Cerebellar cortex (tissue), 1 donor: ENCODE measurements at places on chromosomes 2 and 18.

DNA sequence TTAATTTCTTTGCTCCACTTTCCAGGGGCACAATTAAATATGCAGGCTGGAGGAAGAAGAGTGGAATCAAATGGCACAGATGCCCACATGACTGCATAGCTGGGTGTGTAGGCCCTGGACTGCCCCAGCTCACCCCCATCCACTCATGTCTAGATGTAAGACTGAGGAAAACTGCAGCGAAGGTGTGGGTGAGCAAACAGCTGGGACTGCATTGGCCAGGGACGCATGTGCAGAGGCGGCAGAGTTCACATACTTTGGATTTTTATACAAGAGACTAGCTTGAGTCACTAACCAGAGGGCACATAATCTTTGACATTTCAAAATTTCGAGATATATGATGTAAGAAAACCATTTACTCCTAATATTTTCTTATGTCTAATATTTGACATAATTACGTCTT, 60.1 kb downstream of the SPIRE1 start:
- no peak for DNase-seq

- no peak for DNase-seq
Measured at GRCh38 chr2:219619235-219619634, 8.2 kb upstream of the SLC4A3 start.

GRCh38 chr2:226515344-226516055, 284.1 kb downstream of the IRS1 start:
- no peak for DNase-seq

DNA sequence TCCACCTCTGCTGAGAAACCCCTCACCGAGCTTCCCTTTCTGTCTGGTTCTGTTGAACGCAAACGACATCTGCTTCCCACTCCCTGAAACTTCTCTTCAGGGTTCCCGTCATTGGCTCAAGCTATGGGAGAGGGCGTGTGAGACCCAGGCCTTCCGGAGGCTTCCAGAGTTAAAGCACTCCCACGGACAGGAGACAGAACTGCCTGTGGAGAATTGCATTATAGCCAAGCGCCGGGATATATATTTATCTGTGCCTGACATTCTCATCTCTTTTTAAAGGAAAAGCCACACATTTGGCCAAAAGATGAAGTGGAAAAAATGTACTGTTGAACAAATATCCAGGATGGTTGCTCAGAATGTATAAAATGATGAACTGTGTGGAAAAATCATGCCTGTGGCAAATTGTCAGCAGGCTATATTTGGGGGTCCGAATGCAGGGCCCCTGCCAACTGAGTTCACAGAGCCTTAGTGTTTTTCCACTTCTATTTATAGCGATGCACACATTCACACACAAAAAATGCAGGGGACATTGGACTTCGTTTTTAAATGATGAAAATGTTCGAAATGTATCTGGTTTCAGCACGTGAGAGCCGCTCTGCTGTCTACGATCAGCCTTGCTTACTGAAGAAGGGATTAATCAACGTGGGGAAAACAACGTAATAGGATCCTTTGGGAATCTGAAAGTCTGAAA, 59.5 kb downstream of the E2F6 start:
- peak; percentile 29 for DNase-seq

DNA sequence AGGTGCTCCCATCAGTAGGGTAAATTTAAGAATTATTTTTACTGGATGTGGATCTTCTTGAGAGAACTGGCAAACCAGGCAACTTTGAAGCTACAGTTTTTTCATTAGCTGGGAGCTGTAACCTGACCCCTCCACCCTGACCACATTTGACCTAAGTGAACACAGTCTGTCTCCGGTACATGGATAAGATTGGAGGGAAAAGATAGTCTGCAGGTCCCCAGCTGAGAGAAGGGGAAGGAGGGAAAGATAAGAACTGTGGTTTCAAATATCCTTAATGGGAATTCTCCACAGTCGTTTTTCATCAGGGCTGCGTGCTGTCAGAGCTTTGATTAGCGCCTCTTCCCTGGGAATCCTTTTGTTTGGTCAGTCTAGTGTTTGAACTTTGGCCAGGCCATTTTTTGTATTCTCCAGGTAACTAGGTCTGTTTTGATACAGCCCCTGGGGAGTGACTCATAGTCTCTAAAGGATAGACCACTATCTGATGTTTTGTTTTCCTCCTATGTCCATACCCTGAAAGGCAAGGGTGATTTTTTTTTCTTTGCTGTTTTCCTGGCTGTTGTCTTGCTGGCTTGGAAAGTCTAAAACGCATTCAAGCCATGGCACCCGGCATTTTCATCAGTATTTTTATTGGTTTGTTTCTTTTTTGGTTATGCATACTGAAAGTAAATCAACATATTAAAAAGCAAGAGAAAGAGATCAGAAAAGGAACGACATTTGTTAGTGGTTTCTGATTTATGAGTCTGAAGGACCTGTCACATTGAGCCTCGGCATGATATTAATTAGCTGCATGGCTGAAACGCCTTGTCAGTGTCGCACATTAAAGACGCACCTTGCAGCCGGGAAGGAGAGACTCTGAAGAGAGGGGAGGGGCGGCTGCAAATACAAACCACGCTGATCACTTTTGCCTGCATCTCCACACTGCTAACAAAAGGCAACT, 183.4 kb upstream of the FN1 start:
- no peak for DNase-seq

DNA sequence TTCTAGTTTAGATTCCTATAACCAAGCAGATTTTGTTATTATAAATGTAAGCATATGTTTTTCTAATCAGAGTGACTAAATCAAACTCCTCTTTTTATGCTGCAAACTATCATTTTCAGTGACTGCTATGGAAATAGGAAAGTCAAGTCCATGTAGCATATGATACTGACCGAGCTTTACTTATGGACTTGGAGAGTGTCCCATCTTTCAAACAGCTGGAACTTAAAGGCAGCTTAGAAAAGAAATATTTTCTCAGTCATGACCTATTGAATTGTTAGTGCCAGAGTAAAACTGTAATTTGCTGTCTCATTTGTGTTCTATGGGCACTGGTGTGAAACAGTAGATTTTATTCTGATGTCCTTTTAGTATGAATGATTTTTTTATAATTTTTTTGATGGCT, 76.7 kb downstream of the PHLPP1 start:
- DNase-seq, result no peak

DNA sequence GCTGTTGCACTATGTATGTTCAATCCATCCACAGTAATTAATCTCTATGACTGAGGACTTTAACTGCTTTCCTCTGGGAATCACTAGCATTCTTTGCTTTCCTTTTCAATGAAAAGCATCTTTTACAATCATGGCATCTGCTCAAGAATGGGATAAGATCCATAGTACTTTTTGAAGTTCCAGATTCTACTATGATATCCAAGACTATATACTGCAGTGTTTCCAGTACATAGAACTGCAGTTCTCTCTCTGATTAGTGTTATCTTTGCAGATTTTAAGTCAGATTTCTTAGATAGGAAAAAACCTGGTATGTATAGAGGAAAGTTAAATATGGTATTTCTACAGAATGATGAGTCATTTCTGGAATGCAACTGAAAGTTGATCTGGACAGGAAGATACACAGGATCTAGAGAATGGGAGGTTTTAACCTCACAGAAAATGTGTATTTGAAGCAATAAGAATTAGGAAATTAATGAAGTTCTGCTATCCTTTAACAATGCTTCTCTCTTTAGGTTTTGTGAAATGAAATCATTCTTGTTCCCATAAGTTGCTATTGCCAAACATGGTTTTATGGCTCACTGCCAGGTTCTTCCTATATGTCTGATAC, 670.7 kb downstream of the ERBB4 start:
- no peak for DNase-seq

DNA sequence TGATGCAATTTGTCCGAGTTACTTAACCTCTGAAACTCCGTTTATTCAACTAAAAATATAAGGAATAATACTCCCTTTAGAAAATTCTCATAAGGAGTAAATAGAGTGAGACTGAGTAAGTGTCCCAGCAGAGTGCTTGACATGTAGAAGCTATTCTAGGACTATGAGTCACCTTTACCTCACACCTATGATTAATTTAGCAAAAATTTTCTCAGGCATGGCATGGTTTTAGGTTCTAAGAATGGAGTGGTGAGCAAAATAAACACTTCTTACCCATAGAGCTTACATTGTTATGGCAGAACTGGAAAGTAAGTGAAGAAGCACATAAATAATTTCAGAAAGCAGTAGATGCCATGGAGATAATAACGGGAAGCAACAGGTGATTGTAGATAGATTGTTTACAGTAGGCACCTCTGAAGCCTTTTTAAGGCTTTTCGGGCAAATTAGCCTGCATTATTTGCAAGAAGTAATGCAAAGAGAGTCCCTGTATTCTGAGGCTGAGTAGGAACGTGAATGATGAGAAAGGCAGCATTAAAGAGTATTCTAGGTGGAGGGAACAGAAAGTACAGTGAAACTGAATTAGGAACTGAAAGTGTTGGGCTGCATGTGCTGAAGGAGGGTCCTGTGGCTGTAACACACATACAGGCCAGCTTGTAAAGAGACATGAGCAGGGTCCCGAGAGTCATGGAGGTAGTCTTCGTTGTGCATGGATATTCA, 209.2 kb downstream of the ZNF407 start:
- DNase-seq, result no peak

DNA sequence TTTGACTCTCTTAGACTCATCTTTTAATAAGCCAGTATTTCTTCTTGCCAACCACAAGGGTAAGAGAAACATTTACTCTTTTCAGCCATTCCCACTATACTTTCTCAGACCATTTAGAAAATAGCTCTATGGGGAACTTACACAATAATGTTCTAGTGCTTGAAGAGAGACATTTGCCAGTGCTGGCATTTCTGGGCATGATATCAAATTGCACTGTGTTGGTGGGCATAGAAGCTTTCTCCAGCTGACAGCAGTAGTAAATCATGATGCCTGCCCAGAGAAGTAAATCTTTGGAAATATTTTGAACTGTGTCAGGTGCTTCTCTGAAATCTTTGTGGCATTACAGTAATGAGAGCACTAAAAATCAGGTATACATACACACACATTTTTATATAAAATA, 346.6 kb downstream of the CBLN2 start:
- no peak for DNase-seq

GRCh38 chr2:144606466-144607095, 86.7 kb upstream of the ZEB2 start:
- DNase-seq, result no peak

DNA sequence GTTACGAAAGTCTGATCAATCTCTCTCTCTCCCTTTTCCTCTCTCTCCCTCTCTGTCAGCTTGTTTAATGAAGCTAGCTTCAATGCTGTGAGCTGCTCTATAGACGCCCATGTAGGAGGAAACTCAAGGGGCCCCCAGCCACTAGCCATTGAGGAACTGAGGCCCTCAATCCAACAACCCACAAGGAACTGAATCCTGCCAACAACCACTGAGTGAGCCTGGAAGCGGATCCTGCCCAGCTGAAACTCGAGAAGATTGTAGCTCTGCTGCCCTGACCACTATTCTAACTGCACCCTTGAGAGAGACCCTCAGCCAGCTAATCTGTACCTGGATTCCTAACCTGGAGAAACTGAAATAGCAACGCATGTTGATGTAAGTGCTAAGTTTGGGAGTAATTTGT, 129.2 kb downstream of the BCL11A start:
- no peak for DNase-seq

DNA sequence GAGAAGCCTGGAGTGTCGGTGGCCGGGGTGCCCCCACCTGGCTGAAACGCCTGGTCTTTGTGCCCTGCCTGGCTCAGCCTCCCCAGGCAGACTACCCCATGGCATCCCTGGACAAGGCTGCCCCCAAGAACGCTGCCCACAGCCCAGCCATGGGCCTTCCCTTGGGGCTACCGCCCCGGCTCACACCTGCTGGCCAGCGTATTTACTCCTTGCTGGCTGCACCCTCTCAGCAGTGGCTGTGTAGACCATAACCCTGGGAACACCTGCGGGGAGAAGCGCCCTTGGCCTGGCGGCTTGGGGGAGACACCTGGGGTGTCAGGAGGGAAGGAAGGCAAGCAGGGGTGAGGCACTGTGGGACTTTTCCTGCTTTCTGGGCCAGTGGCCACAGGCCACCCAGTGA, 17.3 kb downstream of the CAPN10 start:
- no peak for DNase-seq

GRCh38 chr2:118014492-118014824, 588 bp upstream of the CCDC93 start:
- no peak for DNase-seq

DNA sequence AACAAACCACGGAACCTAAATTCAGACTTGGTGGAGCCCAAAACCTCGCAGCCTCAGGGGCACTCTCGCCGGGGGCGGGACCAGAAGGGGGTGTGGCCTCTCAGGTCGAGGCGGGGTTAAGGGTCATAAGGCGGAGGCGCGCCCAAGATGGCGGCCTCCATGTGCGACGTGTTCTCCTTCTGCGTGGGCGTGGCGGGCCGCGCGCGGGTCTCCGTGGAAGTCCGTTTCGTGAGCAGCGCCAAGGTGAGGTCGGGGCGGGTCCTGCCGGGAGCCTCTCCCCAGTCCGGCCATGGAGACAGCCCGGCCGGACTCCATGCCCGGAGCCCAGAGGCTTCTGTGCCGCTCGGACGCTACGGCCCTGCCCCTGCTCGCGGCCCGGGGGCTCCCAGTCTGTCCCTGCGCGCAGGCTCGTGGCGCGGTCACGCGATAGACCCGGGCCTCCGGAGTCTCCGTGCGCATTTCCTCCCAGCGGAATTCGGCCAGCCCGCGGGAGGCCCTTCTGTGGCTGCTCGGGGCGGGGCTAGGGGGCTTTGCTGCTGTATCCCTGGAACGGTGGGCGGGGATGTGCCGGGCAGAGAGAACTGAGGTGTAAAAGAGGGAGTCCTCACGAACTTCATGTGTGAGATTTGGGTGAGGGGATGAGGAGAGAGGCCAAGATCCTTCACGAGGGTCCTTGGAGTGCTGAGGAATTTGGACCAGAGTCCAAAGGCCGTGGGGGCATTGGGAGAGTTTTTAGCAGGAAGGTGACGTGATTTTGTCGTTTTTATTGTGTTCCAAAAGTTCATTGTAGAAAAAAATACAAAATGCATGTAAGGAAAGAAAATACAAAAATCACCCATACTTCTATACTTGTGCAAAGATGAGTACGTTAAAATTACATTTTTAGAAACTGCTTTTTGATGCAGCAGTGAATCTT, at the start of gene SMYD5:
SMYD5 (plus strand) TSS at position 126 of the 916 bp plus-strand sequence; CDS start at position 148, 22 bp downstream.
- DNase-seq, result peak; percentile 86
